ENCODE measurements at places on chromosomes 2 and 18.

DNA sequence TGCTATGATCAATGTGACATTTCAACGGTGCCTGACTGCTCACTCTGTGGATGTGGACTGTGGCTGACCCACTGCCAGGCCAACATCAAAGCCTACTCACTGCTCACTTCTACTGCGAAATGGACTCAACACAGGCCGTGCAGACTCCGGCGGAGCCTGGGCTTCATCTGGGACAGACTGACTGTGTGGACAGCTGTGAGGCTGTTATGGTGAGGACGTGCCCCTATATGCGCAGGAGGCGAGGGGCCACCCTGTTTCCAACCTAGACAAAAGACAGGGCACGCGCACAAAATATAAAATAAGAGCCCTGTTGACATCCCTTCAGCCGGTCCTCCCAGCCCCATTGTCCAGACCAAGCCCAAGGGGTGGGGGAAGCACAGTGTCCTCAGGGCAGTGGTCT lies 514.4 kb upstream of the RAB6C start:
- DNase-seq, result no peak

GRCh38 chr2:76444732-76445131 lies 734.0 kb upstream of the GCFC2 start:
- no peak for DNase-seq

DNA sequence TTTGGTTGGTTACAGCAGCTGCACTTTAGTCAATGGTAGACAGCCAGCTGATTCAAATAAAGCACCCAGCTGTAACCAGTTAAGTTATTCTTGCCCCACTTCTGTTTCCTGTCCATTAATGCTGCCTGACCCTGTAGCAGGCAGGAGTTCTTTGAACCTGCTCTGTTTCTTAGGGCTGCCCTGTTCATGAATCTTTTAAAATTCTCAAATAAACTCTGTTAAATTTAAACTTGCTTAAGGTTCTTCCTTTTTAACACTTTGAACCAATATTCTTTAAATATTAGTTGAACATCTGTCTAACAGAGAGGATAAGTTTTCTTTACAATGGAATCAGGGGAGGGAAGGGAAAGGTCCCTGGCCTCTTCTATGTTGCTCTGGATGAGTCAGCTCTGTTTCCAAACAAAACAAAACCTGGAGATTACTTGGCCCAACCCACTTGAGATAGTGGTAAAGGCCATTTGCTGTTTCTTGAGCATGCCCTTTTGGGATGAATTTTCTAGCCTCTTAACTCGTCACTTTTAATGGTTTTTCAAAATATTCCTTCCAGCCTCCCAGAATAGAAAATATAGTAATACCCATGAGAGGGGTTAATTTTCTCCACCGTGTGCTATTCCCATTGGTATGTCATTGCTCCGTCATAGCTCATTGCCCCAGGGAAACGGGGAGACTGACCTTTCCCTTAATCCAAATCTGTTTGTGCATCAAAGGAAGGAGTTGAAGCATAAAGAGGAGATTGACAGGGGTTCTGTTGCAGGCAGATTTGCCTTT lies 112.1 kb upstream of the FHL2 start:
- DNase-seq, result no peak

DNA sequence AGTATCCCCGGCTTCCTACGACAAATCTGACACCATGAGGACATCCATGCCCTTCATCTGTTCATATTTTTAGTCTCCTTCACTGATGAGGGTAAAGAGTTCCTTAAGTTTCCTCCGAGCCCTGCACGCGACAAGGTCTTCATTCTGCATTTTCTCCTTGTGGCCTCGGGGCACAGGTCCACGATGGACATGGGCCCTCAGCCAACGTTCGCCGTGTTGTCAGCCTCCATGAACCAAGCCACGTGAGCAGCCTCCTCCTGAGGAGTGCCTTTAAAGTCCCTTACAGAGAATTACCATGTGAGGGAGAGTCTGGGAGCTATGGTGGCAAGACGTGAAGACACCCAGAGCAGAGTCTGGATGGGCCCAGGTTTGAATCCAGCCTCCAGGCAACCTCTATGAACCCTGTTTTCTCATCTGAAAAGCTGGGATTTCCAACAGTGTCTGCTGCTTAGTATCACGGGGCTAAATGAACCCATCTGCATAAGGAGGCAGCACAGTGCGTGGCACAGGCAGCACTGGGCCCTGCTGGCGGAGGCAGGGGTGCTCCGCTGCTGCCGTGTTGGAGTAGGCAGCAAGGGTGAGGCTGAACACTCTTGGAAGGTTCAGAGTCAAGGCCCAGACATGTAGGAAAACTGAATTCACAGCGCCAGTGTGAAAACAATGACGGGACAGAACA lies 54.1 kb downstream of the EIPR1 start:
- no peak for DNase-seq

- DNase-seq, result no peak
Observed at GRCh38 chr2:138617026-138617425, 115.5 kb downstream of the SPOPL start.

GRCh38 chr2:207733597-207734240 lies 22.3 kb downstream of the CCNYL1 start:
- no peak for DNase-seq

DNA sequence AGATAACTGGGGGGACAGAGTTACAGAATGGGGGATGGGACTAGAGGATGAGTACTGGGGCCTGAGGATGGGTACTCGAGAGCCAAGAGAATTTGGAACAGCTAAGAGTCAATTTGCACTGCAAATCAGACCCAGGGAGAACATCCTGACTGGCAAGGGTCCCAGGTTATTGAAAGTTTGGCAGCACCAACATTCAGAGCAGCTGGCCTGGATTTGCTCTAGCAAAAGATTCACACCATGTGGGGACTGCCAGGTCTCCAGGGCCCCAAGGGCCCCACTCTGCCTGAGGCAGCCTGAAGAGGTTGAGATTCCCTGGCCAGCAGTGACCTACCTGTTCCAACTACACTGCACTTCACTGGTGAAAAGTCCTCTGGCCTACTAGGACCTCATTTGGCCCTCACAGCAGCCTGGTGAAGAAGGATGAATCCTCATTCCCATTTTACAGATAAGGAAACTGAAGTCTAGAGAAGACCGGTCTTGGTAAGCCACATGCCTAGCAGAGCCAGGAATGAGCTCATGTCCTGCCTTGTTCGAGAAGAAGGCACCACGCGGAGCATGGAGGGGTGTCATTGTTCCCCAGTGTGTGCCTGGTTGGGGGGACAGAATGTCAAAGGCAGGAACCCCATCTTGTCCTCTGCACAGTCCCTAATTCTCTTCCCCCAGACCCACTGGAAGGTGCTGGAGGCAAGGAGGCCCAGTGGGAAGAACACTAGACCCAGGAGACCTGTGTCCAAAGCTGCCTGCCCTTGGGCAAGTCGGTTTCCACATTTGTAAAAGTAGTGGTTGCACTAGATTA lies 258.6 kb downstream of the TNS1 start:
- no peak for DNase-seq

DNA sequence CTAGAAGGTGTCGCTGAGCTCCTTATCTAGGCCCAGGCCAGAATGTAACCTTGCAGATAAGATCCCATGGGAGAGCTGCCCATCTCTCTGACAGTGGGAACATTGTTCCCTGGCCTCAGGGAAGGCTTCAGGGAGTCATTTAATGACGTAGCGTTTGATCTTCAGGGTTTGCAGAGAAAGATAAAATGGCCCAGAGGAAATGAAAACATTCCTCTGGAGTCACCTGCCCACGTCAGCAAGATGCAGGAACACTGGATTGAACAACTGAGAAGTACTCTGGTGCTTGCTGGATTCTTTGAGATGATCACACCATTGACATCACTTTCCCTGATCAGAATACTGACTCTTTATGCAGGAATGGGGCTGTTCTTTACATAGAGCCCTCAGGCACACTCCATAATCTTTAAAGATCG lies 51.6 kb downstream of the MAPK4 start:
- DNase-seq, result no peak

DNA sequence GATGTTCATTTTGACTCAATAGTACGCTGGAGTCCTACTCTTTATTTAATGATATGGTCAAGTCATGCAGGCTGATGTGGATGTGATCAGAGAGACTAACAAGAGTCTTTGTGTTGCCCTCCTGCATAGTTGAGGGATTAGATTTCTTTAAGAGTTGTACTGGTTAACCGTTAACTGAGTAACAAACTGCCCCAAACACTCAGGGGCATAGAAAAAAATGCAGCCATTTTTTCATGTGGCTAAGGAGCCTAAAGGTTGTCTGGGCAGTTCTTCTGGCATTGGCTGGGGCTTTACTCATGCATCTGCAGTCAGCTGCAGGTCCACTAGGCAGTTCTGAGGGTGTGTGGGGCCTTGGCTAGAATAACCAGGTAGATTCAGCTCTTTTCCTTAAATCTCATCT lies 32.5 kb downstream of the DOCK10 start:
- no peak for DNase-seq

DNA sequence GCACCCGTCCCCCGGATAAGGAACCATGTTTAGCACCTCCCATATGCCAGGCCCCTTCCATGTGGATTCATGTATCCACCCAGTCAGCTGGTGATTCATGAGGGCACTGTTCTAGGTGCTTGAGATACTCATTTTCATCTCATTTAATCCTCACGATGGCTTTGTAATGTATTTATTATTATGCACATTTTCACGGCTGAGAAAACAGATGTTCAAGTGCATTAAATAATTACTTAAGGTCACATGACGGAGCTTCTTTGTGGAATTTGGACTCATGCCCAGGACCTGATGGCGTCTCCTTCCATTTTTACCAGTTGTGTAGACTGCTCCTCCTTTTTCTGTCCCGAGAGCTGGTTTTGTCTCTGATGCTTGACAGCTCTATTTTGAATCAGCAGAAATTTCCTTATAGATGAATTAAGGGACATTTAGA lies 72.2 kb upstream of the RBM44 start:
- no peak for DNase-seq

DNA sequence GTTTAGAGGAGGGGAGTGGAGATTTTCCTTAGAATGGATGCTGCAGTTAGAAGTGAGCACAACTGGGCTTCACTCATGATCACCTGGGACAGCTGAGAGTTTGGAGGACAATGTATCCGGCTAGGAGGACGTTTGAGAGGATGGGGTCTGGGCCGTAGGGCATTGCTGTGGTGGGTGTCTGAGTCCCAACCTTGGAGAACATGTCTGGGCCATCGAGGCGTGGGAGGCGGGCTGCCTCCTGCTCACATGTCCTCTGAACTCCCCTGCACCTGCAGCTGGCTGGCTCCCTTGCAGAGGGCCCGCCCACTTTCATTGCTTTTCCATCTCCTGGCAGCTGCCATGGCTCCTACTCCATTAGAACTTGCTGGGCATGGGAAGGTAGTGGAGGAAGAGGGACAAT lies 203.0 kb upstream of the PXDN start:
- DNase-seq, result no peak

- DNase-seq, result no peak
Observed at GRCh38 chr18:58287353-58288274, 243.6 kb downstream of the NEDD4L start.

GRCh38 chr2:41967476-41968181 lies 80.2 kb upstream of the PKDCC start:
- DNase-seq, result no peak

DNA sequence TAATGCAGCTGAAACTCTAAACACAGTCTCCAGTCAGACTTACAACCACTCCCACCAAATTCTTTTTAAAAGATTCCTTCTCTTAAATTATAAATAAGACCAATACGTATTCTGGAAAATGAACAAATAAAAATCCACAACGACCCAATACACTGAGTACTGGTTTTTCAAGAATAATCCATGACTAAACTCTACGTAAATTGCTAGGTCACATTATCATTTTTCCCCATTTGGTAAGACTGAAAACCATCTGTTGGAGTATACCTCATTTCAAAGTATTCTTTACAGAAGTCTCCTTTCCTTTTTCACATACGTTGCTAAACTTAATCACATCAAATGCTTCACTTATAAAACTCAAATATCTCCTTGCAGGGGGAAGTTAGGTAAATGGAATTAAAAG lies 6.0 kb downstream of the ZNF516 start:
- DNase-seq, result no peak

DNA sequence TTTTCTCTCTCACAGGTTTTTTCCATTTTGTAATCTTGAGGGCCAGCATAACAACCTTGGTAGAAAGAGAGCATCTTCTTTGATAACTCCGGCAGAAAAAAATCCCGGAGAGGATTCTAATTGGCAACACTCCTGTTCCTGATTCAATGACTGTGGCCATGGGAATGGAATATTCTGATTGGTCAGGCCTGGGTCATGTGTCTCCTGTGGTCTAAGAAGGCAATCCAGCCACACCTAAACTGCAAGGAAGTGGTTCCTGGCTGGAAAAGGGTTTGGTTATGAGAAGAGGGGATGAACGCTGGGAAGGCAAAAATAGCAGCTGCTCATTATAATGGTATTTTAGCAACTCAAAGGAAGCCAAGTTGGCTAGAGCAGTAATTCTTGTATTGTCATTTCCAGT lies 24.8 kb upstream of the ZNF638 start:
- DNase-seq, result peak; percentile 47

DNA sequence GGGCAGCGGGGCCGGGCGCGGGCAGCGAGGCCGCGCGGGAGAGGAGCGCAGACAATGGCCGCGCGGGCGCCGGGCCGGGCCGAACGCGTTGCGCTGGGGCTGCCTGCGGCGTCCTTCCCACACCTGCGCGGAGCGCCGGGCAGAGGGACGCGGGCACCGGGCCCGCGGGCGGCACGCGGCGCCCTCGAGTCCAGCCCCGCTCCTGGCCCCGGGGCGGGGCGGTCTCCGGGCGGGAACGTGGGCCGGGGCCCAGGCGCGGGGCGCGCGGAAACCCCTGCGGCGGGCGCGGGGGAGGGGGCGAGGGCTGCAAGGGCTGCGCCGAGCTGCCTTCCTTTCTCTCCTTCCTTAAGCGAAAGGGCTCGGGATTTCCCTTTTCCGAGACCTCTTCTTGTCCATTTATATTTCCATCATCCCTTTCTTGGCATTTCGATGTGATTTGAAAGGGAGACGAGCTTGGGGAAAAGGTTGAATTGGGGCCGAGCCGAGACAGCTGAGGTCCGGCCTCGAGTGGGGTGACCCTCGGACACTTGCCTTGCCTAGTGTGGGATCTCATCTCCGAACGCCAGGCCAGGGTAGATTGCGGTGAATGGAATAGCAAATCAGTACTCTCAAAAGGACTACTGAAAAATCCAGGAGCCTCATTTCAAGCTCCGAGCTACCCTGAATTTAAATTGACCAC lies 676 bp downstream of the KLHL23 start:
- DNase-seq, result no peak

DNA sequence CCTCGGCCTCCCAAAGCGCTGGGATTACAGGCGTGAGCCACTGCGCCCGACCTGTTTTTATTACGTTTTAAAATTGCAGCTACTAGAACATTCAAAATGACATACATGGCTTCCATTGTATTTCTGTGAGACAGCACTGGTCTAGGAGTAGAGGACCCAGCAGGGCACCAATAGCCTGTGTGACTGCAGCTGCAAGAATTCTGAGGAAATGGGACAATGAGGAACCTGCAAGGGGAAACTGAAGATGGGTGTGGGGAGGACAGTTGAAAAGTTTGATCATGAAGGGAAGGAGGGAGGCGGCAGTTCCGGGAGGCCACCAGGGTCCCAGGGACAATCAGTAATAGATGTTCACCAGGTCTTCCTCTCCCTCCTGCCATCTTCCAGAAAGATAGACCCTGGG lies 13.9 kb upstream of the DNPEP start:
- no peak for DNase-seq

Measured in GM04504 (cell line).